ENCODE measurements at places on chromosomes 4 and X. TPM values are rescaled to one million over a fixed set of nuclear protein-coding genes. Genes with fewer than 3 reads are reported as not detected.

MUC7 gene
- total RNA-seq = 10.8 TPM

SLITRK2 gene
- 1.2 TPM for total RNA-seq

TCEAL5 gene
- not detected for total RNA-seq

DNA sequence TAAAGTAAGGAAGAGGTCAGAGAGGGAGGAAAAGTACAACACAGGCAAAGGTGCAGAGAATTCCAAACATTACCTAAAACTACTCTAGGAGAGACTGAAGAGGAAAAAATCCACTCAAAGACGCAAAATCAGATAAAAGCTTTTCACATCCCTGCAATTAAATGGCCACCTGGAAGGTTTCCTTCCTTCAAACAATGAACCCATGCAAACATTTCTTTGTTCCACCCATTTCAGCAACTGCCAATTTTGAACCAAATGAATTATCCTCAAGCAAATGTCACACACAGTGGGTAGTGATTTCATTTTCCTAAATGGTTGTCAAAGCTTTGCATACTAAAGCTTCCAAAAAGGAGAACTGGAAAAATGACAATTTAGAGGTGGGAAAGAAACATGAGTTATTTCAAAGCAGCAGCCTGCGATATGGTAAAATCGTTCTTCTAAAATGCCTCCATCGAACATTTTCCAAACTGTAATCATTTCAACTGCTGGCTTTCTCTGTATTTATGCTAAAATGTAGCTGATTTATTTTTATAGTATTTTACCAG lies 45.0 kb downstream of the APBB2 start:
- DNase-seq = no peak

DNA sequence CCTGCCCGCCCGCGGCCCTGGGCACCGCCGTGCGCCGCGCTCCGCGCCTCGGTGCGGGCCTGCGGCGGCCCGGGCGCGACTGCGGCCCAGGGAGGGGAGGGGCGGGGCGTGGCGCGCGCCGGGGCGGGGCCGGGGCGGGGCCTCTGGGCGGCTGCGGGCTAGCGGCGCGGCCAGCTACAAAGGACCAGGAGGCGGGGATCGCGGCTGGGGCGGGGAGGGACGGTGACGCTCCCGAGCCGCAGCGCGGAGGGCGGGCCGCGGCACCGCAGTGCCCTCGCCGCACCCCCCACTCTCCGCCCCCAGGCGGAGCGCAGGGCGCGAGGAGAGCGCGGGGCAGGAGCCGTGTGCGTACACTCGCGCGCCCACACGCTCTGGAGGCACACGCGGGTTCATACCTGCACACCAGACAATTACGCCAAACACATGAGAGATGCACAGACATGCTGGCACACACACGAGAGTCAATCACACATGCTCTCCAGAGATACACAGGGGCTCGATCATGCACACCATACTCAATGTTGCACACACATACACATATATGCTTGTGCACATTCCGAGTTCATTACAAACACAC lies at the start of gene CRMP1:
CRMP1 (minus strand) TSS at position 83 of the 577 bp plus-strand sequence. CDS start 117 bp downstream, outside the sequence.
- DNase-seq = no peak

- DNase-seq = no peak
Measured at GRCh38 chr4:76235407-76235806, 16.1 kb upstream of the FAM47E start.

Data from umbilical cord (tissue), 2 donors.